ENCODE measurements at places on chromosomes 6 and 20.

DNA sequence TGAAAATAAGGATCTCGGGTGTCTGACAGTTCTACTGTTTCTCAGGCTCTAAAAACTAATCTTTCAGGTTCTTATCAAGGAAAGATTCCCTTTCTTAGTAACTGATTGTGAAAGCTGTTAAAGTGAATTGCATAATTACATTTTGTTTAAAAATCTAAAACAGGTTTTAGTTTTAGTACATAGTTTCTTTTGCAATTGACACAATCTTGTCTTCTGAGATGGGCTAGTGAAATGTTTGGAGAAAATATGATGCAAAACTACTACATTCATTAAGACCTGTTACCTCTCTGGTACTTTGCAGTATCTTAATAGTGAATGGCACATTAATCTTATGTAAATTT is 298.4 kb downstream of the UTRN start:
- ATAC-seq = no peak

- ATAC-seq = no peak
Observed at GRCh38 chr20:15739035-15739434, 834.2 kb downstream of the KIF16B start.

- ATAC-seq = no peak
Observed at GRCh38 chr6:118718297-118718696, 66.9 kb upstream of the CEP85L start.

GRCh38 chr20:39670988-39671387 is 708.8 kb downstream of the DHX35 start:
- ATAC-seq = no peak

- ATAC-seq = no peak
Observed at GRCh38 chr6:151784441-151785214, 22.9 kb upstream of the ESR1 start.

GRCh38 chr20:60031107-60031506 is 72.9 kb downstream of the CDH26 start:
- ATAC-seq = no peak

DNA sequence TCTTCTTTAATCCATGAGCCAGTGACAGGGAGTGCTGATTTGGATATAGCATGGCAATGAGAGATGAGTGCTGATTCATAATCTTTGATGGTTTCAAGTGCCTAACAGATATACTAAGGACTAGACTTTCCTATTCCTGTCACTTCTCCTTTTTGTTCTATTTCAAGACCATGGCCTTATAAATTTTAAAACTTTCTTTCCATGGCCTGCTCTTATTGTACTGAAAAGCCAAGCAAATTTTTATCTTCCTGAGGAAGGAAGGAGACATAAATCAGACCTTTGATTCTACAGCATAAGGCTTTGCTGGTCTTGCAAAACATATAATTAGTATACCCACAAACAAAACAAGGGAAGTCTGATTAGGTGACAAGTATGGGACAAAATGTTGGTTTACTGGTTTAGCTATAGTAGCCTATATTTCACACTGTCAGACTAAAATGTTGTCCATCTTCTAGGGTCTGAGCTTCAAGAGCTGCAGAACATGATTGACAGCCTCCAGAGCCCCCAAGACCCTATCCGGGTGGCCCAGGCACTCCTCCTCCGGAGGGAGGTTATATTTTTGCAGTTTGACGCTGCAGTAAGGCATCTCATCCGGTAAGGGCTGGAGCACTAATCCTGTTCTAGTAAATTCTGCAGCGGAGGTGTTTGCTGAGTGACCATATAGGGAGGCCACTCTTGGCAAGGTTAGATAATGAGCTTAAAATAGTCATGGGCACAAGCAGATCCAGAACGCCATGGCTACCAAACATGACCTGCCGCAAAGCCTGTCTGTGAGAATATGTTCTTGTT is 82.3 kb downstream of the CD164 start:
- ATAC-seq = no peak

DNA sequence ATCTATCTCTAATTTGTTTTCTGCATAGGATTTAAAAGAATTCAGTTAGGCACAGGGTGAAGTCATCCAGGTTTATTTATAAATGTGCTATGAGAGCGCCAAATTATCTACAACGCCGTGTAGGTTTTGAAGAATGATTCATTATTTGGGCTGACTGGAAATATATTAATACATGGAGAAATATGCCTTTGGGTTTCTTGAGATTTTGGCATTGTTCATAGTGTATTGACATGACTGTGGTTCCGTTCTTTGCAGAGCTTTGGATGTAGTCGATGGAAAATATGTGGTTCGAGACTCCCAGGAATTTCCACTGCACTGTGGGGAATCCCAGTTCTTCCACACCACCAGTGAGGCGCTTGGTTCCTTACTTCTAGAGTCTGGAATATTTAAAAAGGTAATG is 90.9 kb downstream of the CRYBG1 start:
- peak; percentile 63 for ATAC-seq

DNA sequence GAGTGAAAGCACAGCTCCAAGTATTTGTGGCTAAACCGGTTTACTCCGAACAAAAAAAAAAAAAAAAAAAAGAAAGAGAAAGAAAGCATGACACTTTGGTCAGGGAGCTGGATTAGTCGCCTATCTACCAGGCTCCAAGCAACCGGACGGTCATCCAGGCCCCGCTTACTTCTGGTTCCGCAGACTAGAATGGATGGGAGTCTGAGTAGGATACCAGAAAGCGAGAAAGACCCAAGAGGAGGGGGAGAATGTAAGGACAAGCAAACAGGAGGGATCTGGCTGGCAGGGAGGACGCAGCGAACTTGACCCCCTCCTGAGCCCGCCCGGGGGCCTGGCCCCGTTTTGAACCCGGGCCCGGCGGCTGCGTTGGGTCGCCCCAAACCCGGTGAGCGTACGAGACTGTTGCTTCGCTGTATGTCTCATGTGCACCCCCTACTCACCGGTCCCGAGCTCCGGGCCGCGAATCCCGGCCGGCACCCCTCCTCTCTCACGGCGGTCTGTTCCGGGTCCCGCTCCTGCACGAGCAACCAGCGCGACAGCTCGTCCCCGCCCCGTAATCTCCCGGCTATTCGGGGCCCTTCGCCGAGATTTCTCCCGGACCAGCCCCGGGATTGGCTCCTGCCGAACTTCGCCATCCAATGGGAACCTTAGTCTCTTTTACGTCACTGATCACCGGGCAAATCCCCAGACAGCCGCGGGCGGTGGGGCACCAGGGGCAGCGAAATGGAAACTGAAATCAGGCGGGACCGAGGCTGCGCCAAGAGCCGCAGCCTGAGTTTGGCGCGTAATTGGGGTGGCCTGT is at the start of gene TRIM26:
Gene TRIM26 (minus strand): TSS at position 542 of the 802 bp plus-strand sequence. CDS start 14,303 bp downstream, outside the sequence.
- ATAC-seq = peak; percentile 94

- ATAC-seq = peak; percentile 40
Observed at GRCh38 chr6:34970488-34970887, 81.4 kb downstream of the ANKS1A start.

GRCh38 chr6:21999012-21999528 is 297.8 kb downstream of the PRL start:
- ATAC-seq = peak; percentile 61

- ATAC-seq = no peak
Observed at GRCh38 chr6:124866040-124866439, 96.2 kb upstream of the RNF217 start.

DNA sequence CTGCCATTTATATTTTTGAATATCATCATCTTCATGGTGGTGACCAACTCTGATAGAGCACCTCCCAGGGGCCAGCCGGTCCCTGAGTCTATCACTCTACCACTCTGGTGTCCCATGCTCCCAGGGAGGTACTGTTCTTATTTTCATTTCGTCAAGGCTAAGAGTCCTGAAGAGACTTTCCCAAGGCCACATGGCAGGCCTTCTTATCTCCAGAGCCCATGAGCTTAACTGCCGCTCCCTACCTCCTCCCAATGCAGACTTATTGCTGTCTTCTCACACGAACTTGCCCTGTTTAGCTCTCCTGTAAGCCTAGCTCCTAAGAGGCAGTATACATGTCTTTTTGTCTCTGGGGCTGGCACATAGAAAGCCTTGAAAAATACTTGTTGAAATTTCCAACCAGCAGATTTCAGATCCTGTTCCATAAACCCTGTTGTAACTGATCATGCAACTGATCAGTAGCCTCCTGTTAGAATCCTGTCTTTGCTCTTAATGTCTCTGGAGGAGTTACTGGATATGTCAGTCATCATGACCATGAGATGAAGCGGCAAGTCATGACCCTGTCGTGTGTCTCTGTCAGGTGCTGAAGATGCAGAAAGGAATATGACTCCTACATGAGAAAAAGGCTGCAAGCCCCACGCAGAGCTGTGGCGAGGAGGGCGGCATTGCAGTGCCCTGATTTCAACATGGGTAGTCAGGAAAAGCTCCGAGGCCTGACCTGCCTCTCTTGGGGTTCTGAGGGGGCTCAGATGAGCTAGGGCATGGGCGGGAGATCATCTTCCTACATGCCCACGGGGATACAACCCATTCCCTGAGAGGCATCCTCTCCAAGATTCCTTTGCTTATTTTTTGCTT is 60.0 kb downstream of the TTI1 start:
- no peak for ATAC-seq

DNA sequence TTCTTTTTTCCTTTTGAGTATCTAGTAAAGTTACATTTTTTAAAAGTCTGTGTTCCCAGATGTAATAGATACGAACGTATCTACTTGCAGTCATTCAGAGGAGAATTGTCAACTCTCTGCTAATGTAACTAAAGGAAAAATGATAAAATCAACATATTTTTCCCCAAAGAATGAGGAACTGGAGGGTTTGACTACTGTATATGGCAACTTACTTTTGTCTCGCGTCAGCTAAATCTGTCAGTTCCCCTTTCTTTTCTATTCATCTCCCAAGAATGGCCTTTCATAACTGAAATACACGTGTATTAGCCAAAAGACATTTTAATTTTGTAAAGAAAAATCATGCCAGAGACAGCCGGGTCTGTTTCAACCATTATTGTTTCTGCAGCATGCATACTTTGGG is 5.4 kb downstream of the EYA2 start:
- ATAC-seq = no peak

- ATAC-seq = no peak
Observed at GRCh38 chr6:122365775-122366403, 33.6 kb upstream of the HSF2 start.

GRCh38 chr6:115582386-115582785 is 478.3 kb downstream of the FRK start:
- ATAC-seq = no peak

DNA sequence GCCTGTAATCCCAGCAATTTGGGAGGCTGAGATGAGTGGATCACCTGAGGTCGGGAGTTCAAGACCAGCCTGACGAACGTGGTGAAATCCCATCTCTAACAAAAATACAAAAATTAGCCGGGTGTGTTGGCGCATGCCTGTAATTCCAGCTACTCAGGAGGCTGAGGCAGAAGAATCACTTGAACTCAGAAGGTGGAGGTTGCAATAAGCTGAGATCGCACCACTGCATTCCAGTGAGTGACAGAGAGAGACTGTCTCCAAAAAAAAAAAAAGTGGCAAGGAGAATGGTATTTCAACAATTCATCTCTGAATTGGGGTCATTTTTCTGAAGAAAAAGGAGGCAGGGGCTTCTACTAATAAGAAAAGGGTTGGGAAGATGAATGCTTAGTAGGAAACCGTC is 111.5 kb upstream of the NHSL1 start:
- ATAC-seq = no peak

- ATAC-seq = peak; percentile 76
Observed at GRCh38 chr20:36085686-36086267, 68.8 kb upstream of the EPB41L1 start.

- no peak for ATAC-seq
Observed at GRCh38 chr20:43458422-43458924, 777 bp downstream of the SRSF6 start.

GRCh38 chr6:21781128-21781527 is 187.6 kb downstream of the SOX4 start:
- ATAC-seq = no peak

DNA sequence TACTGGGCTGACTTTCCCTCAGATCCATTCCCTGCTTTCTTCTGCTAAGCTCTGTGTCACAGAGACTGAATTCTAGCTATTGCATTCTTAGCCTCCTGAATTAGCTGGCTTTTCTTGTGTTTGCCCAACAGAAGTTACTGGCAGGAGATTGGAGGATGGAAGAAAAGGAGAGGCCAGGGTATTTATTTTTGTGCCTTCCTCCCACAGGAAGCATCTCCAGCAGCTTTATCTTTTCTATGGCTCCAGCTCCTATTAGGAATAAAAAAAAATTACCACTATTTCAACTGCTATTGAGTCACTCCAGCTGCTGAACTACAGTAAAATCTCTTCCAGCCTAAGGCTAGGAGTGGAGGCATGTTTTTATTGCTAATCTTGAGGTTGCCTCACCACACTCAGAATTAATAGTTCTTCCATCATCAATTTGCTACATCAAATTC is 492.4 kb downstream of the RFPL4B start:
- no peak for ATAC-seq

DNA sequence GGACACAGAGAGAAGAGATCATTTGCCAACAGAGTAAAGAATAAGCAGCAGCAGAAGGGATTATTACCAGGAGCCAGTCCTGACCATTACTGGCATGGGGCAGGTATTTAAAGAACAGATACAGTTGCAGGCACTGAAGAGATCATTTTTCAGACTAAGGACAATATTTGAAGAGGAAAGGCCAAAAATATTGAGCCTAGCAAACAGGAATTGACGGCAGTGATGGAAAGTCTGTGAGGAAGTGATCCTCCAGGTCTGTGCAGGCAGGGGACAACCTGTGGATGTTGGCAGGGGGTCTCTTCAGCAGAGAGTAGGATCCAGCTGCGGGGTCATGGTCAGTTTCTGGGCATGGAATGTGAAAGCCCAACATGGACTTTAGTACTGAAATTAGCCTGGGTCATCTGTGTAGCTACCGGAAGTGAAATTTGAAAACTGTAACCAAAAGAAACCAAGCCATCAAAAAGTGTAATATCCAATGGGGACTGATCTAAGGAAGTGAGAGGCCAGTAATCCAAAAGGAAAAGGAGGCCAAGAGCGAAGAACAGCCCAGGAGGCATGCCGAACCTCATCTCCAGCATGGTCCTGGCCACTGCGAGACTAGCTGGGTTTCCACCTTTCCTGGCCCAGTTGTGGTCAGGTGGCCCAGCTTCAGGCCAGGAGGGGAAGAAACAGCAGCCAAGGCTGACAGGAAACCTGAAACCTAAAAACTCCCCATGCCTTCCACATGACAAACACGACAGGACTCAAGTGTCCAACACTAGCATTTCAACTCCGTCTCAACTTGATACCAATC is 115.1 kb upstream of the TNFAIP3 start:
- no peak for ATAC-seq

DNA sequence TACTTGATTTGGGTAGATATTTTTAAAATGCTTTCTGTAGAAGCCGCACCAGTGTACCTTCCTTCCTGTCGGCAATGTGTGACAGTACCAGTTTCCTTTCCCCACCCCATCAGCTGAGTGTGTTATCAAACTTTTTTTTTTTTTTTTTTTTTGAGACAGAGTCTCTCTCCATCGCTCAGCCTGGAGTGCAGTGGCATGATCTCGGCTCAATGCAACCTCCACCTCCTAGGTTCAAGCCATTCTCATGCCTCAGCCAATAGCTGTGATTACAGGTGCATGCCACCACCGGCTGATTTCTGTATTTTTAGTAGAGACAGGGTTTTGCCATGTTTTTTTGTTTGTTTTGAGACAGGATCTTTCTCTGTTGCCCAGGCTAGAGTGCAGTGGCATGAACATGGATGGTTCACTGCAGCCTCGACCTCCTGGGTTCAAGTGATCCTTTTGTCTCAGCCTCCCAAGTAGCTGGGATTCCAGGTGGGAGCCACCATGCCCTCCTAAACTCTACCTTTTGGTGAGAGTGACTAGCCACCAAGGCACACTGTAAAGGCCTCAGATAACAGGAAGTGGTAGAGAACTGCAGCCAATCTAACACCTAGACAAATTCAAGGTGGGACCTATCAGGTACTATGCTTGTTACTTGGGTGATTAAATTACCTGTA is 26.5 kb upstream of the ZBTB22 start:
- ATAC-seq = no peak

GRCh38 chr6:125886021-125886420 is 70.5 kb upstream of the HINT3 start:
- no peak for ATAC-seq
